ENCODE measurements at places on chromosomes 13 and 19.

- no peak for DNase-seq
Observed at GRCh38 chr19:4454747-4455718, 2.6 kb downstream of the UBXN6 start.

- DNase-seq, result no peak
Observed at GRCh38 chr19:33815380-33816340, 19.0 kb downstream of the KCTD15 start.

GRCh38 chr13:30808600-30808999 is 73.3 kb downstream of the ALOX5AP start:
- no peak for DNase-seq

GRCh38 chr19:8575467-8575997 is 1.7 kb downstream of the MYO1F start:
- DNase-seq, result peak; percentile 16

DNA sequence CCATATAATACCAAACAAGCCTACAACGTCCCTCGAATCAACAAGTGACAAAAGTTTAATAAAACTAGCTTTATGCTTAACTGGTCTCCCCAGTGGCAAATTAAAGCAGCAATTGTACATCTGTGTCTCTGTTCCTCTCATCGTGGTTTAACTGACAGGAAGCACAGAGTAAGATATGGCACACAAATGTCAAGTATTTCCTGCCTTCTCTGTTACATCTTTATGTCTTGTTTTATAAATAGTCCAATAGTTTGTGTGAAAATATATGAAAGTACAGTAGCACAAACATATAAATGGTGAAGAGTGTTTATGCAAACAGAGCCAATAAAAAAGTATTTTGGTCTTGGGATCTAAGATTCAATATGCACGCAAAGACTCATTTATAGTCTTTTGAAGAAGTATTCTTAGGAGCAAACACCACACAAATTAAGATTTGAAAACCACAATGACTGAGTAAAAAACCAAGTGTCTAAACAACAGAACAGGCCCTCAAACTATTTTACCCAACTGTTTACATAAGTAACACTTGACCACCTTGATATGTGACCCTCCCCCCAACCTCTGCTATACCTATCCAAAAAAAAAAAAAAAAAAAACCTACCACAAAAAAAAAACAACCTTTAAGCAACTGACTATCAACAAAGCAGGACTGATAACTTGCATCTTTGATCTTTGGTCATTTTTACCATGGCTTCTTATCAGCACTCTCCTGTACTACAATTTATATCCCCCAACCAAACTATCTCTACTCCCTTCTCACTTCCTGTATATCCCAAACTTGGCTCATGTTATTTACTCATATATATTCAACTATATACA is 14.0 kb downstream of the ELF1 start:
- no peak for DNase-seq
